ENCODE measurements at places on chromosomes 2 and 18. TPM values are rescaled to one million over a fixed set of nuclear protein-coding genes. Genes with fewer than 3 reads are reported as not detected.

DNA sequence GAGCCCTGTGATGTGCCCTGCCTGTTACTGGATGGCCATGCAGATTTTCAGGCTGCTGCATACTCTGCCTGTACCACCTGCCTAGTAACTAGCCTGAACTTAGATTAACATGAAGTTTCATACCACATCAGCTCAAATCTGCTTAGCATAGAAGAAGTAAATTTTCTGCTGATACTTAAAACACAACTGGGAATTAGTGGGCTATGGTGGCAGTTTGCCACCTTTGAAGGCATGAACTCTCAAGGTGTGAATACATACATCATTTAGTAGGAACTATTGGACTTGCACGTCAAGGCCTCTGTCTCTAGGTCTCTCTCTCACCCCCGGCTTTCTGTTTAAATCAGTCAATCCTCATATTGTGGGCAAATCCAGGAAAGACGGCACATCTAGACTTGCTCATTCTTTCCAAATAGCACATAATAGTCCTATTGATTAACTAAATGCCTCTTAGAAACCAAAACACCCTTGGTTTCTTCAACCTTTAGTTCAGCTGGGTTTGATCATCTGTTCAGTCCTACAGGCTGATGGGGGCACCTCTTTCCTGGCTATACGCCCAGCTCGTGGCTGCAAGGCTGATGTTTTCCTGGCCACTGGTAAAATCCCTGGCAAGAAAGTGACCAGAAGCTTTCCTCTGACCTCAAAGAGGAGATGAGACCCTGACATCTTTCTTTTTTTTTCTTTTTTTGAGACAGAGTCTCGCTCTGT is 58.4 kb downstream of the ALPK2 start:
- H3K4me3 ChIP-seq: no peak overlapping the region
- peak overlapping the region; percentile 20 for H3K27ac ChIP-seq
- H3K4me1 ChIP-seq: no peaks in the 10 kb centered on the region
- DNase-seq: no peak
- peaks cover 9% of the 10 kb centered on the region for H3K36me3 ChIP-seq

The RAX gene
- total RNA-seq: 0.06 TPM

The SERPINB7 gene
- total RNA-seq: not detected

- H3K36me3 ChIP-seq: no peaks in the 10 kb centered on the region
- DNase-seq: no peak
- H3K27ac ChIP-seq: no peak overlapping the region
- no peaks in the 10 kb centered on the region for H3K4me1 ChIP-seq
- H3K27me3 ChIP-seq: no peaks in the 10 kb centered on the region
Measured at GRCh38 chr2:166351319-166351718, 24.4 kb downstream of the SCN9A start.

DNA sequence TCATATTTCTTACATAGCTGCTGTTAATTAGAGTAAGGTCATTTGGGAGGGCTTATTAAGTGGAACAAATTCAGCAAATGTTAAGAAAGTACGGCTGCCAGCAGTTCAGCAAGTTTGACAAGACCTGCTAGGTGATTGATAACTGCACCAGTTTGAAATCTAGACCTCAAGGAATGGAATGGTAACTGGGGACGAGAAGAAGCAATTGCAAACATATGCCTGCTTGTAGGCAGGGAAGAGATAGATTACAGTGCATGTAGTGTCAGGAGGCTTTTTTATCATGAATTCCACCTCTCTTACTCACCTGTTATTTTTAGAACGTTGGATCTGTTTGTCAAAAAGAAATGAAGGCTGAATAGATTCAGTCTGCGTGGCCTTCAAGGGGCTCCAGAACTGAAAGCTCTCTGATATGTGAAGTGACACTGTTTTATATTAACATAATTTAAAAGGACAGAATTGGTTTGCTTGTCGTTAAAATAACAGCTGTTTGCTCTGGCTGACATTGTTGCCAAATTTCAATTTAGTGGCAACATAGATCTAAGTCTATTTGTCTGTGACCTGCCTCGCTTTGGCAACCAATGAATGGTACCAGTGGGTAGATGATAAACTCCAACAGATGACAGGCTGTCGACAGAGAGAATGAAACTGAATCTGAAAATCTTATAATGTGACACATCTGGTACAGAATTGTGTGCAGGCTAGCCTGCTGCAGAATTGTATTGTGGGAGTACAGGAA is 199.3 kb downstream of the ZNF407 start:
- H3K4me1 ChIP-seq: peaks cover 20% of the 10 kb centered on the region
- no peak overlapping the region for H3K4me3 ChIP-seq
- no peaks in the 10 kb centered on the region for H3K27me3 ChIP-seq
- no peaks in the 10 kb centered on the region for H3K36me3 ChIP-seq
- DNase-seq: peak; percentile 61
